ENCODE measurements at places on chromosomes 12 and 14.

DNA sequence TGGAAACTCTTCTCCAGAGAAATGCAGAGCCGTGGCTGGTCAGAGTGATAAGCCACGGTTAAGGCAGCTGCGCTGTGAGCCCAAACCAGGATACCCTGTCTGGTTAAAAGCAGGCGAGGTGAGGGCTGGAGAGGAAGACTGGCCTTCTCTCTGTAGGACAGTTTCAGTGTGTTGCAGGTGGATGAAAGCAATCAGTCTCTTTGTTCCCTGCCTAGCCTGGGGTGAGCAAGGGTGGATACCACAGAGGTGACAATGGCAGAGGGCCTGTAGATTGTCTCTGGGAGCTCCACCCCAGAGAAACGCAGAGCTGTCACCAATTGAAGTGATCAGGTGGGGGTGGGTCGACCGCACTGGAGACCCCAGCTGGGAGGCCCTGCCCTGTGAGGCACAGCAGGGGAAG lies 621.9 kb downstream of the LRFN5 start:
- DNase-seq = no peak

DNA sequence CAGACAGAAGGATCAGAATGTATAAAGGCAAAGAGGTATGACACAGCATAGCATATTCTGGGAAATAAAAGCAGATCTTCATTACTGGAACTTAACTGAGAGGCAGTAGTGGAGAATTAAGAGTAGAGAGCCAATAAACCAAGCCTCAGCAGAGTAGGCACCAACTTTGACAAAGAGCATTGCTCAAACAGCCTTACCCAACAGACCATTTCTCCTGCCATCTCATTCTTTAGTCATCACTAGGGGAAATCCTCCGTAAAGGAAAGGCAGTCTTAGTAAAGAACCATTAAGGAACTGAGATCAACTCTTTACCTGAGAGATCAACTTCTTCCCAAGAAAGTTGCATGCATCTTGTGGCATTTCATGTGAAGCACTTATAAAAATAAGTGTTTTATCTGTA lies 36.6 kb downstream of the SENP1 start:
- DNase-seq = peak; percentile 59

DNA sequence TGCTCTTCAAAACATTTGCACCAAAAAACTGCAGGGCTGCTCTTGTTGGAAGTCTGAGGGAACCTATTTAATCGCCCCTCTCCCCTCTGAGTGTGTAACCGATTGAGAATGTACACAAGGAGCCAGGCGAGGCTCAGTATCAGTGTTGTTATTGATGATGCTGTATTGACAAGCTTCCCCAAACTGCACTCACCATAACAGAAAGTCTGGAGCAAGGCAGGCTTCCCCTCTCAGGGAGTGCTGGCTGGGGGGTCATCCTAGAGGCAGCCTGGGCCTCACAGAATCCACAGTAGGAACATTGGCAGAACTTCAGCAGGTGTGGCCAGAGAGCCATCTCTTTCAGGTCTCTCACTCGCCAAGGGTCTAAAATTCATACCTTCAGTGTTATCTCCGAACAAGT lies 58.1 kb upstream of the TUNAR start:
- no peak for DNase-seq

DNA sequence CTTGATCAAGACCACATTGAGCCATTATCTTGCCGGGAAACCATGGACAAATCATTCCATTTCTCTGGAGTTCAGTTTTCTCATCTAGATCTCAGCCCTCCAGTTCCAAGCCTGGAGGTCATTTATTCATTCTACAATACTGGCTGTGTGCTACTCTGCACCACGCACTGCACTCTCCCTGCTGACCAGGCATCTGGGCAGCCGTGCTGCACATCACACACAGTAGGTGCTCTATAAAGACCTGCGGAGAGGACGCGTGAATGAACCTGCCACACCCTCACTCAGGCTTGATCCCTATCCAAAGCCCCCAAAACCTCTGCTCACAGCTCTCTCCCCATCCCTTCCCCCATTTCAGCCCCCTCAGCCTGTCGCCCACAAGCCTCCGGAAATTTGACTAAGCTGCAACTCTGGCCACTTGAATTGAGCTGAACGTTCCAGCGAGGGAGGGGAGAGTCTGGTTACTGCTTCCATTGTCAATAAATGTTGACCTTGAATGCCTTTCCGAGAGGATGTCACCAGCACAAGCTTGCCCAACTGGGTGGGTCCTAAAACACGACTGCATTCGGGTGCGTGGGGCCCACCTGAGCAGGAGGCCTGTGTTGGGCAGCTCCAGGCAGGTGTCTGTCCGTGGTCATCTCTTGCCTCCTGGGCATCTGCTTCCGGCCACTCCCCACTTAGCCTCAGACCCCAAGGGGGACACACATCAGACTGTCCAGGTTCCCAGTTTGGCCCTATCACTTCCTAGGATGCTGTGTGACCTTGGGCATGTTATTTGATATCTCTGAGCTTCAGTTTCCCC lies 17.8 kb downstream of the FAIM2 start:
- no peak for DNase-seq

GRCh38 chr14:81252278-81252677 lies 31.5 kb upstream of the GTF2A1 start:
- DNase-seq = no peak

GRCh38 chr14:35134329-35135123 lies 12.2 kb downstream of the PRORP start:
- no peak for DNase-seq

- no peak for DNase-seq
Measured at GRCh38 chr12:29867823-29868222, 84.1 kb upstream of the TMTC1 start.

GRCh38 chr12:130300737-130301535 lies 36.8 kb upstream of the PIWIL1 start:
- no peak for DNase-seq

DNA sequence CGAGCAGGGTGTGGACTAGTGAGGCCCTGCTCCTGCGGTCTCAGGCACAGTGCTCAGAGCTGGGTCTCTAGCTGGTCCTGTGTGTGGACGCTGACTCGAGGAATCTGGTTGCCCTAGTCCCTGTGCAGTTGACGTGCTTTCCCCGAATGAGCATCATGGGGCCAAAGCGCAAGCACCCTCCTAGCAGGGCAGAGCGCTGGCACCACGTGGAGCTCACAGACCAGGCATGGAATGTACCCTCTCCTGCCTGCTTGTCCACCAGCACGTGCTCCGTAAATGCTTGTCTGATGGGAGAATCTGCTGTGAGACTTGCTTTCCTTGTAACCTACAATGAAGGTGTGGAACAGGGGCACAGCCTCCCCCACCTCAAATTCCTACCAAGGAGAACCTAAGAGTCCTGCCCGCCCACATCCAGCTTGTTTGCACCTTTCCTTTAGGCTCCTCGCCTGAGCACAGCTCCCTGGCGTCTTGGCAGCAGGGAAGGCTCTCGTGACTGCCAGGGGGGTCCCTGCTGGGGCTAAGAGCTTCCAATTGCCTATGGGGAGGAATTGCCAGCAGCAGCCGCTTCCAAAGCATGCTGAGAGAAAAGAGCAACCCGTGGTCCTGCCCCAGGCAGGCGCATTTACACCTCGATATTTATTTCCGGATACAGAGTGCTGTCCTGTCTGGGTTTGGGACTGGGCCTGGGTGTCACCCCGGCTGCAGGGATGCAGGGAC lies 125.0 kb downstream of the PIWIL1 start:
- no peak for DNase-seq

GRCh38 chr12:2198005-2198501 lies 145.3 kb downstream of the CACNA1C start:
- DNase-seq = peak; percentile 85

GRCh38 chr12:107393043-107393717 lies 292.4 kb upstream of the PWP1 start:
- DNase-seq = peak; percentile 19

- DNase-seq = no peak
Measured at GRCh38 chr14:59294662-59294992, 106.2 kb downstream of the DAAM1 start.

GRCh38 chr12:22271023-22271422 lies 63.5 kb downstream of the ST8SIA1 start:
- peak; percentile 89 for DNase-seq

GRCh38 chr12:47985596-47986290 lies 18.5 kb downstream of the COL2A1 start:
- no peak for DNase-seq

DNA sequence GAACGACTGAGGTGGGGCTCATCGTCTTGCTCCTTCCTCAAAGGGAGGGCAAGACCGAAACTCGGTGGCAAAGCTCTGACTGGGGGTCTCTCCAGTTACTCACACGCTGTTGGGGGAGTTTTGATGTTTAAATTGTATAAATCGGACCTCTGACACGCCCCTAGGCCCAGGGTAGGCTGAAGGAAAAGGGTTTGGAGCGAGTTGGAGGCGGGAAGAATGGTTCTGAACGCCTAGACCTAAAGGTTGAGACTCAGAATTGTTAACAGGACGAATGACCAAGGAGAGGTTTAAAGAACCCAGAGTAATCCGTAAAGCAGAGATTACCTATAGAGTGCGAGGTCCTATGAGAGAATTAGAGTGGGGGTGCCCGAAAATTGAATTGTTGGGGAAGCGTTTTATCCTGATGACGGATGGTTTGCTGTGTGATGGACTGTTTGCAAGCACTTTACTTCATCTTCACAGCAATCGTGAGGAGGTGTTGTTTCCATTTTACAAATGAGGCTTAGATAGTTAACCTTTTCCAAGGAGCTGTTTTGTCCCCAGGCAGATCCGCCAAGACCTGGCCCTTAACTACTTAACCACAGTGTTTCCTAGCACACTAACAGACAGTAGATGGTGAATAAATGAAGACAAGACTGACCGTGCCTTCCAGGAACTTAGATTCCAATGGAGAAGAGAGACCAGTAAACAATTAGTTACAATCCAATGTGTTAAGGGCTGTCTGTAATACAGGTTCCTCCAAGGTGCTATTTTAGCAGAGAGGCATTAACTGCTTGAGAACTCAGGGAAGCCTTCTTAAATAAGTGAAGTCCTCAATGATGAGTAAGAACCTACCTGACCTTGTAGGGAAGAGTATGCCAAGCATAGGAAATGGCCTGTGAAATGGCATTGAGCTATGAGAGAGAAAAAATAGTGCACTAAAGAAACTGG lies 929 bp upstream of the UBE2N start:
- peak; percentile 33 for DNase-seq

DNA sequence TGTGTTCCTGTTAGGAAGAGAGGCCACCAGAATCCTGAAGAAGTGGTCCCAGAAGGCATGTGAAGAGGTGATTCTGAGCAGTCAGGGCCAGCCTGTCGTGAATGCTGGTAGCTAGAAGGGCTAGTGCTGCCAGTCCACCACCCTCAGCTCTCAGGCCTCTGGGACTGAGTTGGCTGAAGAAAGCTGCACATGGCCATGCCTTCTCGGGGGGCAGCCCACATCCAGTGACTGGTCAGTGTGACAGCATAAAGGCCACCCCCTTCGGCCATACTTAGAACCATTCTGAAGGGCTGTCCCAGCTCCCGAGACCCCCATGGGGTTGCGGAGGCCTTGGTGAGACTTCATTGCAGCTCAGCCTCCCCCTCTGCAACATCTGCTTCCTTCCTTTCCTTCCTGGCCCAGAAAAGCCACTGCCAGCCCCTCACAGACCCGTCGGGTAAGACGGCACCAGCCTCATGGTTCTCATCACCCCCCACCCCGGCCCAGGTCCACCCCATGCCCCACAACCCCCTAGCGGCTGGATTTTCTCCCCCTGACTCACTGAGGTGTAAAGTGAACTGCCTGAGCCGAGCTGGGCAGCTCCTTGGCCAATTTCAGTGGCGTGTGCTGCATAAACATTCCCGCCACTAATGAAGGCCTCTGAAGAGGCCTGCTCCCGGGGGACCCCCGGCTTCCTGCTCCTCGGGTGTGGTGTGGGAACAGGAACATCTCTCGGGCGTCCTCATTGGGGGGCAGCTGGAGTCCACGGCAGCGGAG lies 49.5 kb upstream of the DIO3 start:
- DNase-seq = no peak

DNA sequence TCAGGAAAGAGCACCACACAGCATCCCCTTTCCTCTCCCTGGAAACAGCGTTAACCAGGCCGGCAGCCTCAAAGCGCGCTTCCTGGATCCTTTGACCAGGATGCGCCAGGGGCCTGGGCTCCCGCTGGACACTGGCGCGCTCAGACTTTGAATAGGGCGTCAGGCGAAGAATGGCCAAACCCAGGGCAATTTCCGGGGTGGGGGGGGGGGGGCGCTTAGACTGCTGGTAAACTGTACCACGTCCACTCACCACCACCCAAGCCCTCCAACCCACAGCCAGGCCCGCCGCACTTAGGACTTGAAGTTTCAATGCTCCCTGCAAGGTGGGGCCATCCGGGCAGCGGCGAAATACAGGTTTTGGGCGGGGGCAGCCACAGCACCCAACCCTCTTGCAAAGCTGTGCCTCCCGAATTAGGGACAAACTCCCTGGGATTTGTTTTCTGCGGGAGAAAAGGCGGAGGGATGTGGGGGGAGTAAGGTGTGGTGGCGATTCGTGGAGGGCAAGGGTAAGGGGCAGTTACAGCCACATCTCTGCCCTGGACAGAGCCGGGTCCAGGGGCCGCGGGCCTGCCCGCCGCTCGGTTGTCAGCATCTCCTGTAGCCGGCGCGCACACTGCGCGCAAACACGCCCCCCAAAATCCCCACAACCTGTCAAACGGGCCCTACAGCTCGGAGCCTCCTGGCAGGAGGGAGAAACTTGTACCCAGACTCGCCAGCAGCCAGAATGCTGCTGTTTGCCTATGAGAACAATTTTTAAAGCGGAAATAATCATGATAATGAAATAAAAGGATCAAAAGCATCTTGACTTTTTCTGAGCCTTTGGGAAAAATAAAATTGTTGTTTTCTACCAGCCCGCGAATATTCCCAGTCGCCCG lies 958 bp downstream of the RTN1 start:
- peak; percentile 9 for DNase-seq

DNA sequence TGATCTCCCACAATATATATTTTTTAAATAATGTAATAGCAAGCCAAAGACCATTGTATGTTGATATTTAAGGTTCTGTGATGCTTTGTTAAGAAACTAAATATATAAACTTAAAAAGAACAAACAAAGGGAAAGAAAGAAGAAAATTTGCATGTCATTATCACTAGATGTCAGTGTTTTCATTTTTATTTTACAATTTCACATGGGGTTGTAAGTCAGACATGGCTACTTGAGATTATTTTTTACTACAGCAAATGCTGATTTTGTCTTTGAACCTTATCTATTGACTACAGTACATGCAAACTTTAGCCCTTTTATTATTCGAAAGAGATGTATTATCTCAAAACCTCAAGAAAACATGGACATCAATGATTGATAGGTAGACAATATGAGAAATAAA lies 36.1 kb downstream of the SLCO1C1 start:
- DNase-seq = no peak

- DNase-seq = no peak
Measured at GRCh38 chr14:59634617-59635016, 58.0 kb upstream of the CCDC175 start.

- DNase-seq = no peak
Measured at GRCh38 chr12:22409377-22410164, 75.1 kb upstream of the ST8SIA1 start.

GRCh38 chr12:120961604-120962531 lies 16.5 kb upstream of the HNF1A start:
- no peak for DNase-seq

Data from ELR (cell line).